ENCODE measurements at places on chromosomes 2 and 18.
A peak's percentile ranks its signal among the peaks of the same experiment; 100 is the strongest.

GRCh38 chr2:28390746-28391563 is 1.7 kb upstream of the FOSL2 start:
- no peaks in the 10 kb centered on the region for H3K27me3 ChIP-seq
- peaks cover 57% of the 10 kb centered on the region for H3K4me1 ChIP-seq
- peak overlapping the region; percentile 73 for H3K4me3 ChIP-seq
- peak; percentile 91 for DNase-seq

DNA sequence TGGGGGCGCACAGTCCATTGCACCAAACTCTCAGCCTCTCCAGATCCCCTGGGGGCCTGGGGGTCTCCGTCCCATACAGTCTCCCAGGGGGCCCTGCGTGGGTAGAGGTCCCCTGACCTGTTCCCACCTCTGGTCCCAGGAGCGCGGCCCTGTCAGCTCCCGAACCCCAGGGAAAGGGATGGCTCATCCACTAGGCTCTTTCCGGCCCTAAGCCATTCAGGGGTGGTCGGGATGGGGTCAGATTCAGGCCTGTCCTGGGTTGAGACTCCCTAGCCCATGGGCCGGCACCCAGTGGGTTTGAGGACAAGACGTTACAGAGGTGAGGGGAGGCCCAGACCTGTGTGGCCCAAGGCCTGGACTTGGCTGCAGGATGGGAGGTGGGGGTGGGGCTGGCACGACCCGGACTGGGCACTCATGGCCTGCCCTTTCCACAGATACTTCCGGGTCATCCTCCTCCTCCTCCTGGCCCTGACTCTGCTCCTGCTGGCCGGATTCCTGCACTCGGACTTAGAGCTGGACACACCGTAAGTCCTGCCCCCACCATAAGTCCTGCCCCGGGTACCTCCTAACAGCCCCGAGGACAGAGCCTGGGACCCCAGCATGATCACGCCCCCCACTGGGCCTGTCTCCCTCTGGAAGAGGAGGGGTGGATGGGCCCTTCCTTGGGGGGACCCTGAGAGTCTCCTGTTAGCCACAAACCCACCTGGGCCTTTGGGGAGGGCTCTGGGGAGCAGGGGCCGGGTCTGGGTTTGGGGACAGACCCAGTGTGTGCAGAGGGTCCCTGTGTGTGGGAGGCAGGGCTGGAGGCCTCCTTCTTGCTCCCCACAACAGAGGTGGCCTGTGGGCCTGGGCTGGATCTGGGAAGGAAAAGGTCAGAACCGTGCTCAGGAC is 10.1 kb upstream of the NEU4 start:
- peak; percentile 41 for DNase-seq
- peaks cover 10% of the 10 kb centered on the region for H3K4me1 ChIP-seq
- H3K27ac ChIP-seq = no peak overlapping the region
- peaks cover 16% of the 10 kb centered on the region for H3K27me3 ChIP-seq
- no peak overlapping the region for H3K4me3 ChIP-seq

DNA sequence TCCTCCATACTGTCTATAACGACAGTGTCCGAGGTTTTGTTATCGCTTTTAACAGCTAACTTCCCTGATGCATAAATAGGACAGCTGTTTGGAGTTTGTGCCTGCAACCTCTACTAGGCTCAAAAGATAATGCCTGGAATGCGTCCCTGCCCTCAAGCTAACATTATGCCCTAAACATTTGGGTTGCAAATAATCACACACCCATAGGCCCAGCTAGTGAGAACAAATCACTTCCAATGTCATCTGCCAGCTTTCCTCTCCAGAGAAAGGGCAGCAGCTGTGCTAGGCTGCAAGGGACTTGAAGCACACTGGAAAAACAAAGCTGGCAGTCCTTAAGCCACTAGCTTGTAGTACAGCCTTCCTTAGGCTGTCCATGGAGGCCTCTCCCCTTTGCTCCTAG is 201.8 kb upstream of the LYPD1 start:
- H3K27me3 ChIP-seq = no peaks in the 10 kb centered on the region
- no peaks in the 10 kb centered on the region for H3K36me3 ChIP-seq

DNA sequence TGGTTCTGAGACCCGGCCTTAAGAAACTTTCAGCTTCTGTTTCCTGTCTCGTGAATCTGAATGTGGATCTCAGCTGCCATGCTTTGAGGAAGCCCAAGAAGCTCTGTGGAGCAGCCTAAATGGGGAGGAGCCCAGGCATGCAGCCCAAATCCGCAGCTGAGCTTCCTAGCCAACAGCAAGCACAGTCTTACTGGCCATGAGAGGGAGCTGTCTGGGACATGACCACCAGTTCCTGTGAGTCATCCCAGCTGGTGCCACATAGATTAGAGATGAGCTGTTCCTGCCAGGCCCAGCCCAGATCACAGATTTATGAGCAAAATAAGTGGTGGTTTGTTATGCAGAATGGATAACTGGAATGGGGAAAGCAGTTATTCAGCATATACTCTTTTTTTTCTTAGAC is 224.4 kb upstream of the APCDD1 start:
- no peaks in the 10 kb centered on the region for H3K27me3 ChIP-seq
- peak; percentile 66 for DNase-seq
- H3K36me3 ChIP-seq = no peaks in the 10 kb centered on the region
- no peak overlapping the region for H3K4me3 ChIP-seq
- H3K4me1 ChIP-seq = no peaks in the 10 kb centered on the region

DNA sequence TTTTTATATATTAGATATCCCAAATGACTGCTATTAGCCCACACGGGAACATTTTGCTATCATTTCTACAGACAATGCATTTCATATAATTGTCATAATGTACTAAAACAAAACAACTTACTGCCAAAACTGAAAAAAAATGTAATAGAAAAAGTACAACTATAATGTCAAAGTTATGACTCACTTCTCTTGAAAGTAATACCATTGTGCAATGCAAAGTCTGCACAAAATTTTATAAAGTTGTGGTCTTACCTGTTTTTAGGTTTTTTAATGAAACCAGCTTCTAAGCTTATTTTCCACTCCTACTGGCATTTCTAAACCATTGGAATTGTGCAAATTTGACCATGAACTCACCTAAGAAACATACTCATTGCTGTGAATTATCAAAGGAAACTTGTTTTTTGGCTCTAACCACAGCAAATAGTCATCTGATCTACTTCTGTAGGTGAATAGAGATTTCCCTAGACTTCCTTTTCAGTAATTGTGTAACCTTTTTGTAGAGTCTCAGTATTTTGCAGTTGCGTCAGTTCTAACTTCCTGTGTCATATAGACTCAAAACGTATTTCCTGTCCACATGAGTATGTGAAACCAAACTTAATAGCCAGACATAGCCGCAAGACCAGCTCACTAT is 31.9 kb upstream of the TFPI start:
- no peaks in the 10 kb centered on the region for H3K4me1 ChIP-seq
- no peak overlapping the region for H3K4me3 ChIP-seq
- no peak for DNase-seq
- no peak overlapping the region for H3K27ac ChIP-seq
- no peaks in the 10 kb centered on the region for H3K36me3 ChIP-seq
- H3K27me3 ChIP-seq = no peaks in the 10 kb centered on the region

GRCh38 chr2:218447072-218447471 is 28.1 kb downstream of the VIL1 start:
- H3K36me3 ChIP-seq = peaks cover 14% of the 10 kb centered on the region
- no peak overlapping the region for H3K4me3 ChIP-seq
- no peak for DNase-seq
- no peak overlapping the region for H3K27ac ChIP-seq
- H3K27me3 ChIP-seq = no peaks in the 10 kb centered on the region

- peak overlapping the region; percentile 38 for H3K4me3 ChIP-seq
- H3K27me3 ChIP-seq = peaks cover 11% of the 10 kb centered on the region
- DNase-seq = no peak
- H3K27ac ChIP-seq = no peak overlapping the region
- peaks cover 6% of the 10 kb centered on the region for H3K4me1 ChIP-seq
Observed at GRCh38 chr2:112137516-112138158, 548 bp upstream of the FBLN7 start.

GRCh38 chr18:44869533-44869932 is 188.8 kb downstream of the SETBP1 start:
- H3K36me3 ChIP-seq = peaks cover 4% of the 10 kb centered on the region
- no peak overlapping the region for H3K4me3 ChIP-seq
- no peak for DNase-seq
- no peak overlapping the region for H3K27ac ChIP-seq
- H3K27me3 ChIP-seq = no peaks in the 10 kb centered on the region
- no peaks in the 10 kb centered on the region for H3K4me1 ChIP-seq

GRCh38 chr2:100820523-100821254 is 750 bp downstream of the NPAS2 start:
- no peaks in the 10 kb centered on the region for H3K36me3 ChIP-seq
- no peaks in the 10 kb centered on the region for H3K27me3 ChIP-seq
- DNase-seq = no peak
- H3K4me1 ChIP-seq = peaks cover 24% of the 10 kb centered on the region
- H3K27ac ChIP-seq = no peak overlapping the region

GRCh38 chr2:210667711-210668110 is 111.3 kb downstream of the CPS1 start:
- no peak overlapping the region for H3K27ac ChIP-seq
- H3K27me3 ChIP-seq = no peaks in the 10 kb centered on the region
- no peaks in the 10 kb centered on the region for H3K4me1 ChIP-seq
- H3K4me3 ChIP-seq = no peak overlapping the region
- no peaks in the 10 kb centered on the region for H3K36me3 ChIP-seq

- peak overlapping the region; percentile 81 for H3K27ac ChIP-seq
- peak; percentile 72 for DNase-seq
- H3K4me1 ChIP-seq = peaks cover 50% of the 10 kb centered on the region
- no peaks in the 10 kb centered on the region for H3K27me3 ChIP-seq
- no peak overlapping the region for H3K4me3 ChIP-seq
- H3K36me3 ChIP-seq = peaks cover 9% of the 10 kb centered on the region
Observed at GRCh38 chr2:121505005-121505404, 25.7 kb upstream of the RNU4ATAC start.

DNA sequence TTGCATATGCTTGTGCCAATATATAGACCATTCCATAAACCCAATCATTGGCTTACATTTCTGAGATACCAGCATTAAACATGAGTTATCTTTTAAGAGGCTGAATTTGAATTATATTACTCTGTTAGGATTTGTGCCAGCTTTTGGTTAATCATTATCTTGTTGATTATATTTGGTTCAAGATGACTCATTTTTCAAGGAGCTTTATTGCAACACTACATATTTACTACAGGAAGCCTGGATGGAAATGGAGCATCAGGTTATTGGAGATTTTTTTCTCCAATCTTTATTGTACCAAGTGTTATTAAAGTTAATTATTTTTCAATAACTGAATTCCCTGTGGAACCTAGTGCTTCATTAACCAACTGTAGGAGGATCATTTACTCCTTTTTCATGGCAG is 26.4 kb downstream of the EML4 start:
- no peaks in the 10 kb centered on the region for H3K27me3 ChIP-seq
- no peak overlapping the region for H3K4me3 ChIP-seq
- no peak overlapping the region for H3K27ac ChIP-seq
- no peak for DNase-seq
- H3K4me1 ChIP-seq = peaks cover 20% of the 10 kb centered on the region
- no peaks in the 10 kb centered on the region for H3K36me3 ChIP-seq

GRCh38 chr2:193303464-193303863 is 1108.7 kb upstream of the TMEFF2 start:
- no peaks in the 10 kb centered on the region for H3K36me3 ChIP-seq
- no peaks in the 10 kb centered on the region for H3K4me1 ChIP-seq
- DNase-seq = no peak
- H3K27me3 ChIP-seq = no peaks in the 10 kb centered on the region
- no peak overlapping the region for H3K27ac ChIP-seq

GRCh38 chr18:27699137-27699536 is 477.8 kb downstream of the CDH2 start:
- no peak for DNase-seq
- H3K27ac ChIP-seq = no peak overlapping the region
- no peaks in the 10 kb centered on the region for H3K36me3 ChIP-seq
- no peaks in the 10 kb centered on the region for H3K27me3 ChIP-seq

GRCh38 chr2:54634564-54635511 is 88.6 kb upstream of the EML6 start:
- peaks cover 73% of the 10 kb centered on the region for H3K4me1 ChIP-seq
- peak overlapping the region; percentile 94 for H3K27ac ChIP-seq

- H3K4me1 ChIP-seq = peaks cover 32% of the 10 kb centered on the region
- no peaks in the 10 kb centered on the region for H3K27me3 ChIP-seq
- H3K36me3 ChIP-seq = peaks cover 40% of the 10 kb centered on the region
- peak overlapping the region; percentile 84 for H3K4me3 ChIP-seq
- peak overlapping the region; percentile 92 for H3K27ac ChIP-seq
Observed at GRCh38 chr2:233855345-233855744, 1.0 kb upstream of the HJURP start.

GRCh38 chr2:155412598-155412997 is 714.1 kb downstream of the KCNJ3 start:
- H3K36me3 ChIP-seq = no peaks in the 10 kb centered on the region
- no peaks in the 10 kb centered on the region for H3K4me1 ChIP-seq
- H3K4me3 ChIP-seq = no peak overlapping the region
- DNase-seq = no peak

GRCh38 chr18:56445422-56445821 is 193.0 kb downstream of the TXNL1 start:
- no peak for DNase-seq
- H3K4me3 ChIP-seq = no peak overlapping the region
- H3K27me3 ChIP-seq = no peaks in the 10 kb centered on the region
- H3K4me1 ChIP-seq = peaks cover 7% of the 10 kb centered on the region

DNA sequence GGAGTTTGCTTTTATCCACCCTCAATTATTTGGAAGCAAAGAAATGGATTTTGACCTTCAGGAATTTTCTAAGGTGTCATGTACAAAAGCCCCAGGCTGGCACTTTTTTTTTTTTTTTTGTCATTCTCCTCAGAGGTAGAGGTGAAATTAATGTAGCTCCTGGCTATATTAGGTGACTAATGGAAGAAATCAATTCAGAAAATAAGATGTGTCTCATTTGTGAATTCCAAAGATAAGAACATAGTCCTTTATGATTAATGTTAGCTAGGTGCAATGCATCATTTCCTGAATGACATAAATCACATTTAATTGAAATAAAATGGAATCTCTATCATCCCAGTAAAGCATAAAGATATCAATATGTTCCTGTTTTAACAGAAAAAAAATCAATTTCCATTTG is 477.6 kb downstream of the FBXO15 start:
- no peak overlapping the region for H3K4me3 ChIP-seq
- no peaks in the 10 kb centered on the region for H3K27me3 ChIP-seq
- H3K27ac ChIP-seq = no peak overlapping the region
- no peaks in the 10 kb centered on the region for H3K36me3 ChIP-seq

- H3K4me1 ChIP-seq = no peaks in the 10 kb centered on the region
- no peaks in the 10 kb centered on the region for H3K27me3 ChIP-seq
- H3K36me3 ChIP-seq = no peaks in the 10 kb centered on the region
- no peak for DNase-seq
- no peak overlapping the region for H3K4me3 ChIP-seq
Observed at GRCh38 chr2:134300585-134300984, 46.7 kb downstream of the MGAT5 start.

DNA sequence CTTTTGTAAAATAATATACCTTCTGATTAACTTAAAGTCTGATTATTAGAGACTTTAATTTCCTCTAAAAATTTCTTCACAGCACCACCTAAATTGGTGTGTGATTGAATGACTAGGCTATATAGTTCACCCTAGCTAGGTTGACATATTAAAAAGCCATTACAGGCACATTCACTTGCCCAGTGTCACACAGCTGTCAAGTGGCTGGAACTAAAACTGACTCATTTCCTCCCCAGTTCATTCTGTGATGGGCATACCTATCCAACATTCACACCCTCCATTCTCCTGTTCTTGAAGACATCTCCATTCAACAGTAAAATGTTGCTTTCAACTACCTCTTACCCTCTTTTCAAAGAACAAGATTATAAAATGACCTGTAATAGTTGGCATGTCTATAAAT is 334.5 kb downstream of the ARHGAP15 start:
- no peaks in the 10 kb centered on the region for H3K4me1 ChIP-seq
- no peak for DNase-seq
- H3K27ac ChIP-seq = no peak overlapping the region
- no peaks in the 10 kb centered on the region for H3K27me3 ChIP-seq
- H3K36me3 ChIP-seq = no peaks in the 10 kb centered on the region

- no peak overlapping the region for H3K27ac ChIP-seq
- no peaks in the 10 kb centered on the region for H3K27me3 ChIP-seq
- H3K4me1 ChIP-seq = no peaks in the 10 kb centered on the region
- H3K4me3 ChIP-seq = no peak overlapping the region
Observed at GRCh38 chr2:215145611-215146010, 7.2 kb upstream of the ABCA12 start.
